ENCODE measurements at places on chromosomes 2 and 18.

- no peak for DNase-seq
Observed at GRCh38 chr2:134224005-134224404, 29.9 kb upstream of the MGAT5 start.

- DNase-seq, result no peak
Observed at GRCh38 chr2:205655779-205656456, 26.4 kb upstream of the NRP2 start.

DNA sequence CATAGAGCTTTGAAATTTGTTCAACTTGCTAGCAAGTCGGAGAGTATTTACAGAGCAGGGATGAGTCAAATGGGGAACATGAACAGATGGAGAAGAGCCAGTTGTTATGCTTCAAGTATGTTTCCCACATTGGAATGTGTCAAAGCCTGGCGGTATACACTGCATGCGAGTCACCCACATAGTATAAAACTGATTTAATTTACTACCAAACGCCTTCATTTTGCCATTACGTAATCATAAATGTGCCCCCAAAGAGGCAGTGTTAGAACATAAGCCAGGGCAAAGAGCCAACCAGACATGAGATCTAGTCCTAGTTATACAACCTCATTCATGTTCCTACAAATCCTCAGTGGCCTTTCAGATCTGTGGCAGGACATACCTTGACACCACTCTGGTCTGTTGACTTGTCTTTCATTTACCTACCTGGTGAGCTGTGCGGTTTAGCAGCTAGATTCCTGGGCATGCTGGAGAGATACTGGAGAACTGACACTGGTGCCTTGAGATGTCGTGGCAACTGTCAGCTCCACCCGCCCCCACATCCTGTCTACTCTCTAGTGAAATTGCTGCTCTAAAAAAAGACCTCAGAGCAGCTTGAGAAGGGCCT, 21.7 kb upstream of the NRP2 start:
- DNase-seq, result peak; percentile 40

DNA sequence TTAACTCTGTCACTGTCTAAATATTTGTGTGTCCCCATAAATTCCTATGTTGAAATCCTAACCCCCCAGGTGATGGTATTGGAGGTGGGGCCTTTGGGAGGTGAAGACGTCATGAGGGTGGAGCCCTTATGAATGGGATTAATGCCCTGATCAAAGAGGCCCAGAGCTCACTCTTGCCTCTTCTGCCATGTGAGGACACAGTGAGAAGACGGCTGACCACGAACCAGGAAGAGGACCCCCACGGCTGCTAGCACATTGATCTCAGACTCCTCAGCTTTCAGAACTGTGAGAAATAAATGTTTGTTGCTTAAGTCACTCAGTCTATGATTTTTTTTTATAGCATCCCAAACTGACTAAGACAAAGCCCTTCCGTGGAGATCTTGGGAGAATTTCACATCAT, 71.2 kb downstream of the BCL2L11 start:
- DNase-seq, result no peak

DNA sequence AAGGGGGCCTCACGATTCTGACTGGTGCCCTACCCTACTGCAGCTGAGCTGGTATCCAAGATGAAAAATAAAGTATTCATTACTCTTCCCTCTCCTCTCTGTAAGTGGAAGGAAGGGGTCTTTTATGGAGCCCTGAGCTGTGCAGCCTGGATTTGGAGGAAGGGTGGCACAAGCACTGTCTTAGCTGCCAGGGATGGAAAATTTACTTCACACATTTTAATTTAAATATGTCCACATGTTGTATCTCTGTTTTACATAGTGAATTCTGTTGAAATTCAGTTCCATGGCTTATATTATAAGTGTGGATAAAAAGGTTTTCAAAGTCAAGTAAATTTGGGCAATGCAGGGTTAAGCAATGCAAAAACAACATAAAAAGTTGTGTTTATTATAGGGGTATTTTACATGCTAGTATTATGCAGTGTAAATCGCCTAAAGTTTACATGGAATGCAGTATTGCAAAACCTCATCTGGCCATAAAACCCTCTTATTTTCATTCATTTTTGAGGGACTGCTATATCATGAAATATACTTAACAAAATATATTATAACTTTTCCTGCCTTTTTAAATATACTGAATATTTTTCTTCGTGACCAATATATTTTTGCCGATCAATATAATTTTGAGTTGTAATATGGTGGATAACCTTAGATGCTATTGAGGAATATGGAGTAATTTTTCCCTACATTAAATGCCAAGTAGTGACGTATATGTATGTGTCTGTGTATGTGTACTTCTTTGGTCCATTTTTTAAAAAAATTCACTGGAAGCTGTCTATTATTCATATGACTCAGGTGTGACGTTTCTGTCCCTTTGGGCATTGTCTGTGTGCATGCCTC, 333.9 kb upstream of the CYRIA start:
- no peak for DNase-seq
